ENCODE measurements at places on chromosomes 16 and 17.

DNA sequence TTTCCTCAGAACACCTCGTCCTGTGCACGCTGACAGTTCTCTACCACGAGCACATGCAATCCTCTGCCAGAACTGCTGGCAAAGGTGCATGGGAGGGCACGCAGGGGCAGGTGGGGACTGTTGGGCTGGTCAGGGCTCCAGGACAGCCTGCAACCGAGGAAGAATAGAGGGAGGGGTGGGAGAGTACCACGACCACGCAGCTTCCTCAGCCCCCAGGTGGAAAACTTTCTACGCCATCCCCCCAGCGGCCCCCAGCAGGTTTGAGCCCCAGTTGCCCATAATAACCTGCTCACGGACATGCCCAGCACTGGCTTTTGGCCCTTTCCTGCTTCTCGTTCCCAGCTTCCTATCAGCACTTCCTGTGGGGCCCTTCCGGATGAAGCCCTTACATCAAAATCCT is 199.3 kb downstream of the C16orf95 start:
- no peak for DNase-seq

- DNase-seq: peak; percentile 39
Measured at GRCh38 chr17:1736348-1737281, 6.1 kb upstream of the SERPINF2 start.

DNA sequence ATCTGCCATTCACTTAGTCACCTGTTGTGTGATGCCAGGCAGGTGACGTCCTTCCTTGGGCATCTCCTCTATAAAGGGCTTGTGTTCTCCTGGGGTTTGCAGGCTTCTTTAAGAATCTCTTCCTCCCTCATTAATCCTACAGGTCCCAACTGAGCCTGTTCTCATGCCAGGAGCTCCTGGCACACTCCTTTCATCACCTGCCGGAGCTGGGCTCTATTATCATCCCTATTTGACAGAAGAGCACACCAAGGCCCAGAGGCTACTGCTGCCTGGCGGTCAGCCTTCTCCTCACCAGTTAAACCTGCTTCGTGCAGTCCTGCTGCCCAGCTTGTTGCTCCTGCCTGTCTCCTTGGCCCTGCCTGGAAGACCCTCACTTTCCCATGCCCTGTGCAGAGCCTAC is 51.2 kb downstream of the RAI1 start:
- no peak for DNase-seq

DNA sequence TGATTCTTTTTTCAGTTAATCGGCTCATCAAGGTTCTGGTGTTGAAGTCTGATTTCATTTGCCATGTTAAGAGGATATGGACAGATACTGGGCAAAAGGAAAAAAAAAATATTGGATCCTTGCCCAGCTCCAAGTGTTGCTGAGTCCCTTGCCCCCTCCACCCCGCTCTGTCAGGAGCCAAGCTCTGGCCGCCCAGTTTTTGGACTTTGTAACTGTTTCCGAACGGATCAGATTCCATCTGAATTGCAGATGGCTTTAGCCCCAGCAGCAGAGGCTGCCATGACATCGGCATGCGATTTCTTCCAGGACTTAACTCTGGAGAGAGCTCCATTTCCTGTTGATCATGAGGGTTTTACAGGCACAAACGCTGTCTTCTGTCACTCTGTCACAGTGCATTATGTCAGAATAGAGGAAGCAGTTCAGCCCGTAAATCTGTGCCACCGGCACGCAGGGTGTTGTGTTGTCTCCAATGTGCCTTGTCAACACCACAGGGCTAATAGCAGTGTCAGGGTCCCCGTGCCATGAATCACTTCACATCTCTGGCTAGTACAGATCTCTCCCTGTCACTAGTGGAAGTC is 615.6 kb downstream of the MAF start:
- DNase-seq: no peak

GRCh38 chr17:12922120-12922519 is 95.7 kb downstream of the ELAC2 start:
- DNase-seq: no peak

GRCh38 chr16:11744075-11744470 is 1.4 kb upstream of the TXNDC11 start:
- no peak for DNase-seq

GRCh38 chr17:77503293-77503655 is 362.5 kb downstream of the SEC14L1 start:
- no peak for DNase-seq

DNA sequence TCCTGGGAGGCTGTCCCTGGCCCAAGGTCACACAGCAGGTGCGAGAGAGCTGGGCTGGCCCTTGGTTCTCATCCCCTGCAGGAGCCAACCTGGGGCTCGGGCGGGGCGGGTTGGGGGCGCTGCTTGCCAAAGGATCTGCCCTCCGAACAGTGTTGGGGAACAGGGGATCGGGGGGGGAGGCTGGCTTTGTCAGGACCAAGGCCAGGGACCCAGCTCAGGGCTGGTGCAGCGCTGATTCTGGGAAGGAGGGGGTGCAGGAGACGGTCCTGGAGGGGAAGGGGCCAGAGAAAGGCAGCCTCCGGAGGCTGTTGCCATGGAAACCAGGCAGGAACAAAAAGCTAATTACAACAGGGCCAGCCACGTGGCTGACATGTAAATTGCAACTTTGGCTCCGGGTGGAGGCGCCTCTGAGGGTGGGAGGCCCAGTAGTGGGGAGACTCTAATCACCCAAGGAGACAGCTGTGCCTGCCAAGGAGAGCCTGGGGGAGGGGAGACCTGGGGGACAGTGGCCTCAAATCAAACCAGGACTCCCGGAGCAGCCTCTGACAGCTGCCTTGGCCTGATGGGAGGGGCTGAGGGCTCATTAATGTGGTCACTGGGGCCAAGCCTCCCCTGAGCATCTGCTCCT is 1.3 kb downstream of the TUBB3 start:
- peak; percentile 71 for DNase-seq
